Endothelial cell of coronary artery (primary cell): ENCODE measurements at places on chromosomes 12 and 14. TPM values are rescaled to one million over a fixed set of nuclear protein-coding genes. Genes with fewer than 3 reads are reported as not detected.

Gene CRIP1
- 0.45 and 0.75 TPM in 2 replicates for total RNA-seq

Gene PLBD1
- 0.09 TPM in 2 replicates for total RNA-seq

Gene TCL1B
- total RNA-seq: not detected in 2 replicates

Gene SIX4
- total RNA-seq: 2.2 and 2.4 TPM in 2 replicates

Gene AGAP2
- total RNA-seq: under 0.01 and 0.09 TPM in 2 replicates

Gene KRT79
- total RNA-seq: 0.28 TPM in 1 of 2 replicates, not detected in the other

Gene PRR4
- 0.18 and 0.66 TPM in 2 replicates for total RNA-seq

Gene NANOG
- not detected in 2 replicates for total RNA-seq

Gene AICDA
- not detected in 2 replicates for total RNA-seq

Gene KLRK1
- total RNA-seq: not detected in 2 replicates

Gene MYF6
- total RNA-seq: not detected in 2 replicates

Gene ANKRD33
- under 0.01 and 0.09 TPM in 2 replicates for total RNA-seq

Gene AQP5
- total RNA-seq: 0.09 and 1.8 TPM in 2 replicates

Gene TAS2R7
- 0.09 TPM in 1 of 2 replicates, not detected in the other for total RNA-seq

Gene ITGB7
- 0.18 and 0.38 TPM in 2 replicates for total RNA-seq

Gene BMP4
- total RNA-seq: 28.3 and 62.3 TPM in 2 replicates

Gene CNTN1
- 0.09 and 0.38 TPM in 2 replicates for total RNA-seq
